ENCODE measurements at places on chromosomes 5 and 9.

DNA sequence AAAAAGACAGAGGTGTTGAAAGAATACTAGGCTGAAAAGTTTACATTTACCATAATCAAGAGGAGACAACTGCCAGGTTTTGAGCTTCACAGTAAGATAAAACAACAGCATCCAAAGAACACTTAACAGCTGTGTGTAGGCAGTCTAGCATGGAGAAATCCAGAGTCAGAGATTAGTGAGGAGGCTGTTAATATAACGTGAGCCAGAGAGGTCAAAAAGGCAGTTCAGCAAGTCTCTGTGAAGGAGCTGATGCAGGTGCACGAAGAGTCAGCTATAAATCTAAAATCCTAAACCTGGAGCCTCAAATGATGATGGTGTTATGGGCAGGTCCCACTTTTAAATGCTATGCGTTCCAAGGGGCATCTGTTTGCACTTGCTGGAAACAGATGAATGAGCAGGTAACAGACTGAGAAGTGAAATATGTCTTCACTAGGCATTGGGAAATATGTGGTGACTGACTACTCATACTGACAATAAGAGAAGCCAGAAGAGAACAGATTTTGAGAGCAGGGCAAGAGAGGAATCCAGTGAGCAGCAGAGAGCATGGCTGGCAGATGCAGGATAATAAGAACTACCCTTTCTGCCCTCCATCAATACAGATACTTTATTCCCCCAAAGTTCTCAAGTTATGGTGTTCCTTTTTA is 8.7 kb downstream of the APTX start:
- H3K27me3 ChIP-seq = no peaks in the 10 kb centered on the region
- peaks cover 35% of the 10 kb centered on the region for H3K36me3 ChIP-seq
- no peak overlapping the region for H3K4me3 ChIP-seq
- H3K4me1 ChIP-seq = peaks cover 33% of the 10 kb centered on the region
- DNase-seq = no peak
- H3K27ac ChIP-seq = no peak overlapping the region

- peaks cover 5% of the 10 kb centered on the region for H3K36me3 ChIP-seq
- H3K27me3 ChIP-seq = no peaks in the 10 kb centered on the region
- no peak overlapping the region for H3K4me3 ChIP-seq
Measured at GRCh38 chr9:127871531-127871930, 5.9 kb downstream of the AK1 start.

DNA sequence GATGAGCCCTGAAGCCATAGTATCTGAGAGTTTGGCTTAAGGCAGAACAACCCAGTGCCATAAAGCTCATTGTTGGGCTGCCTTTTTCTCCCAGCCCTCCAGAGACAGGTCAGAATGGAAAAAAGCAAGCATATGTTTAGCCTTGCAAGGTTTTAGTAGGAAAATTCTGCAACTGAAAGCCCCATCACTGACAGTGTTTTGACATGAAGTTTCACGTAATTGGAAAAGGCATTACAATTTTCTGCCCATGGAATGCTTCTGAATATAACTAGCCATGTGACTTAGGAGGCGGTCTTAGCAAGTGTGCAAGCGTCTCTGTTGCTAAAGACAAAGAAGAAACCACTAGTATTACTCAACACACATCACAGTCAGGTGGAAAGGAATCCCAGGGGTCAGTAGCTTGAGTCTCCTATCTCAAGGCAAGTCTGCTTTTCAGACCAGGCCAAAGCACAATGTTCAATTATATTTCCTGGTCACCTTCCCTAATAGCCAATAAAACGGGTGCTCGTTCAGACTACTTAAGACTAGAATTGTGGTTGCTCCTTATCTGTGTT is 117.6 kb downstream of the CARTPT start:
- H3K36me3 ChIP-seq = no peaks in the 10 kb centered on the region
- no peaks in the 10 kb centered on the region for H3K4me1 ChIP-seq
- H3K4me3 ChIP-seq = no peak overlapping the region
- no peak for DNase-seq

GRCh38 chr9:36078051-36078450 is 41.3 kb downstream of the RECK start:
- H3K27me3 ChIP-seq = no peaks in the 10 kb centered on the region
- no peak overlapping the region for H3K4me3 ChIP-seq

GRCh38 chr5:135376961-135377624 is 21.9 kb downstream of the MACROH2A1 start:
- peaks cover 25% of the 10 kb centered on the region for H3K36me3 ChIP-seq
- H3K4me1 ChIP-seq = peaks cover 51% of the 10 kb centered on the region
- H3K27ac ChIP-seq = peak overlapping the region; percentile 50
- H3K4me3 ChIP-seq = no peak overlapping the region
- H3K27me3 ChIP-seq = no peaks in the 10 kb centered on the region
